ENCODE measurements at places on chromosomes 13 and 19. TPM values are rescaled to one million over a fixed set of nuclear protein-coding genes. Genes with fewer than 3 reads are reported as not detected.
A peak's percentile ranks its signal among the peaks of the same experiment; 100 is the strongest.

CNN1 gene
- 2,877 TPM for total RNA-seq

CGB3 gene
- not detected for total RNA-seq

ZNF615 gene
- total RNA-seq = 16.2 TPM

OLFM2 gene
- 12.5 TPM for total RNA-seq

NMRK2 gene
- total RNA-seq = 0.69 TPM

NECTIN2 gene
- total RNA-seq = 72.4 TPM

GRCh38 chr19:51168564-51169282 lies 26.6 kb downstream of the SIGLEC7 start:
- no peaks in the 10 kb centered on the region for H3K36me3 ChIP-seq
- DNase-seq = no peak
- no peaks in the 10 kb centered on the region for H3K27me3 ChIP-seq
- H3K27ac ChIP-seq = no peak overlapping the region

DNA sequence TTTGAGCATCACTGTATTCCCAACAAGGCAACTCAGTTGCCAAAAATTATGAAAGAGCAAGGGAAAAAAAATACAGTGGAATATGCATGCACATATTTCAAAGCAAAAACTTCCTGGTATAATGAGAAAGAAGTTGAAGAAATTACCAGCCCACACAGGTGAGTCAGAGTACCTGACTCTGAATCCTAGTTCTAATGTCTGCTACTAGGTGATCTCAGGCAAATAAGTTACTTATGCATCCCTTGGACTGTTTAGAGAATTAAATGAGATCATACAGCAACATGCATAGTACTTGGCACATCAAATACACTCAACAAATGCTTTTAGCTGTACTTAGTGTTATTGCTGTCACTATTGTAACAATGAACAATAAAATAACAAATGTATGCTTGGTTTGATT lies 144.9 kb downstream of the MIPEP start:
- H3K4me3 ChIP-seq = no peak overlapping the region
- no peak overlapping the region for H3K27ac ChIP-seq

GRCh38 chr13:100921139-100921538 lies 246.5 kb upstream of the TMTC4 start:
- H3K4me1 ChIP-seq = no peaks in the 10 kb centered on the region
- no peaks in the 10 kb centered on the region for H3K36me3 ChIP-seq
- H3K4me3 ChIP-seq = no peak overlapping the region
- H3K27me3 ChIP-seq = no peaks in the 10 kb centered on the region
- no peak overlapping the region for H3K27ac ChIP-seq

DNA sequence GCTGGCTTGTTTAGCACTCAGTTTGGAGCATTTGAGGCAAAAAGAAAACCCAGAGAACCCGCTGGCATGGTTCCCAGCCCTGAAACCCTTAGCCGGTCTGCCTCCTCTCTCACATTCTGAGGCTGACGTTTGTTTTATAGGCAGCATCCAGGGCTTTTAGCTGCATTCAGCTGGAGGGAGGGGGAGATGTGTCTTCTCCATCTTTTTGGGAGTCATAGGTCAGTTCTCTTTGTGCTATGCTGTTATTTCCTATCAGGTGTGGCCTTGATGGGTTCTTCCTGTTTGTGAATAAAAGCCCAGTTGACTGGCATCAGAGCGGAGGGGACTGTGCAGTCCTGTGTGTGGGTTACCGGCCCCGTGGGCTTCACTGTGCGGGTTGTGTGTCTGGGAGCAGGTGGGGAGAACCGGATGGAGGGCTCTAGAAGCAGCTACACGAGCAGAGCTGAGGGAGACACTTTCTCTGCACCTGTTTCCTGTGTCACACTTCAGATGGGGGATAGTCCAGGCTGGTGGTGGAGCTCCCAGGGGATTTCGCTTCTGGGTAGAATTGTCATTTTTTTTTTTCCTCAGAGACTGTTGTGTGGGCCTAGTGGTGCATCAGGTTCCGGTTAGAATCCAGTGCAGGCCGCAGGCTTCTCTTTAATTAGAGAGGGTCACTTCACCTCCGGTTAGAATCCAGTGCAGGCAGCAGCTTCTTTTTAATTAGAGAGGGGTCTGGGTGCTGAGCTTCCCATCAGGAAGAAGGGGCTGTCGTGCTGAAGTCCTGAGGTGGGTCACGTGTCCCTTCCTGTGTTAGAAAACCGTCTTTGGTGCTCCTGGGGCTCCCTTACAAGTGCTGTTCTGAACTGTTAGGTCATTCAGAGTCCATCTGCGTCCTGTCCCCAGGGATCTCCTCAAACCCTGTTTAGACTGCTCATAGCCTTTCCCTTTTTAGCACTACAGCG lies 69.6 kb downstream of the ARHGEF7 start:
- DNase-seq = no peak
- H3K36me3 ChIP-seq = no peaks in the 10 kb centered on the region
- peaks cover 71% of the 10 kb centered on the region for H3K4me1 ChIP-seq
- no peak overlapping the region for H3K4me3 ChIP-seq
- peak overlapping the region; percentile 43 for H3K27ac ChIP-seq

- H3K4me3 ChIP-seq = no peak overlapping the region
- no peak for DNase-seq
- no peaks in the 10 kb centered on the region for H3K36me3 ChIP-seq
Measured at GRCh38 chr19:19458110-19458816, 52.8 kb downstream of the GATAD2A start.

GRCh38 chr13:24199016-24199415 lies 38.5 kb downstream of the SPATA13 start:
- peaks cover 9% of the 10 kb centered on the region for H3K4me1 ChIP-seq
- H3K27ac ChIP-seq = no peak overlapping the region
- DNase-seq = peak; percentile 86
- H3K4me3 ChIP-seq = no peak overlapping the region

DNA sequence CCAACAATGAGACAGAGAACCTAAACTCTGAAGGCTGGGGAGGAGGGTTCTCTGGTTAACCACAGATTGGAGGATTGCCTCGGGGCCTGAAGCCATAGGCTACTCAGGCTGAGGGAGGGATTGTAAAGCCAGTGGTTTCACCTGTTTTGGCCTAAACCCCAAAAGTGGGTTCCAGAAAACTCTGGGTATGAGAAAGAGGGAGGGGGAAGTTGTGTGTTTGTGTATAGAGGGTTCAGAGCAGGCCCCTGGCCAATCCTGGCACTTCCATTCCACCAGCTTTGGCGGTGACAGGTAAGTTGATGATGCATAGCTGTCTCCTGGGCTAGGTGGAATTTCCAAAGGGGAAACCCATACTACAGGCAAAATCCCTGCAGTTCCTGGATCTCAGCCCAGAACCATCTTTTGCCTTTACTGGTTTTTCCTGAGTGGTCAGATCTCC lies 13.5 kb upstream of the CCDC97 start:
- peaks cover 86% of the 10 kb centered on the region for H3K36me3 ChIP-seq
- peak overlapping the region; percentile 86 for H3K27ac ChIP-seq
- H3K4me1 ChIP-seq = peaks cover 62% of the 10 kb centered on the region
- H3K4me3 ChIP-seq = no peak overlapping the region
- no peaks in the 10 kb centered on the region for H3K27me3 ChIP-seq

GRCh38 chr13:50080203-50080910 lies 65.1 kb downstream of the KCNRG start:
- peak overlapping the region; percentile 91 for H3K27ac ChIP-seq
- no peaks in the 10 kb centered on the region for H3K27me3 ChIP-seq
- H3K4me3 ChIP-seq = peak overlapping the region; percentile 86
- no peaks in the 10 kb centered on the region for H3K36me3 ChIP-seq
- peaks cover 60% of the 10 kb centered on the region for H3K4me1 ChIP-seq
- DNase-seq = no peak

- H3K4me1 ChIP-seq = no peaks in the 10 kb centered on the region
- H3K4me3 ChIP-seq = no peak overlapping the region
- DNase-seq = no peak
- no peaks in the 10 kb centered on the region for H3K27me3 ChIP-seq
- no peaks in the 10 kb centered on the region for H3K36me3 ChIP-seq
Measured at GRCh38 chr13:108609353-108609752, 20.1 kb upstream of the MYO16 start.

DNA sequence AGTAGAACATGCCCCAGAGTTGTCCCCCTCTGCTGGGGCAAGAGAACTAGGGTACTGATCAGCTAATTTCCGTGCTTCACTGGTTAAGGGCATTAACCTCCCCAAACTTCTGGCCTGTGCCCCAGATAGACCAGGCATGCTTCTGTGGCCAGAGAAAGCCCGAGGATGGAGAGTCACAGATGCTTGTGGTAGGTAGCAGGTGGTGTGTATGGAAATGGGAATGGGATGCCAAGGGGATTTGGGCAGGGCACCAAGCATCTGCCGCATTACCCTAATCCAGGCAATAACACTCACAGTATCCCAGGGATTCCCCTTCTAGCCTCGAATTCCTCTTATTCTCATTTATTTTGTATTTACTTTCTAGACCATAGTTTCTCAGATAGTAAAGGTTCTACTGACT lies 124.8 kb upstream of the KLF12 start:
- H3K36me3 ChIP-seq = no peaks in the 10 kb centered on the region
- no peaks in the 10 kb centered on the region for H3K4me1 ChIP-seq
- no peaks in the 10 kb centered on the region for H3K27me3 ChIP-seq

GRCh38 chr19:1173159-1173844 lies 766 bp downstream of the SBNO2 start:
- H3K27me3 ChIP-seq = no peaks in the 10 kb centered on the region
- no peaks in the 10 kb centered on the region for H3K36me3 ChIP-seq
- DNase-seq = no peak
- peaks cover 27% of the 10 kb centered on the region for H3K4me1 ChIP-seq

Data from esophagus muscularis mucosa (tissue), 4 donors.